ENCODE measurements at places on chromosomes 13 and 19.
A peak's percentile ranks its signal among the peaks of the same experiment; 100 is the strongest.

DNA sequence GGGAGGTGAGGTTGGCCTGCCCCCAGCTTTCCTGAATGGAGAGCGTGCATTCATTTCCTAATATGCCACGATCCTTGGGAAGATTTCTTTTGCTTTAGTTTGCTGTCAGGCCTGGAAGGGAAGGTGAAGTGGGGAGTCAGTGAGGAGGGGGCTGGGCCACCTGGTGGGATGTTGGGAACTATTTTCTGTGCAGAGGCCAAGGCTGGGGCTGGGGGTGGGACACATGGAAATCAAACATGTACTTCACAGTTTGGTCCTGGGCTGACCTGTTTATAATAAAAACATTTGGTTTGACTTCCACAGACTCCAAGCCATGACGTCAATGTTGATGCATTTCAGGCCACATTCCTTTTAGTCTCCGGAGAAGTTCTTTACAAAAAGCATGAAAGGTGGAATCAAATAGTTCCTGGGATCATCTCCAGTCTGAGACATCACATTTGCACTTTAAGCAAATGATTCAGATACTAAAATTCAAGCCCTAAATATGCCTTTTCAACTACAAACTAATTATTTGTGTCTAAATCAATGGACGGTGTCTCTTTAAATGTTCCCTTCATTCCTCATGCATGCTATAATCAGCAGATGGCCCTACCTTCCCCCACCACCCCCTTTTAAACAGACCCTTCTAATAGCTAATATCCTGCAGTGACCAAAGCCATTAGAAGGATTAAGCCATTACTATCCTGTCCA, 41.5 kb upstream of the MEDAG start:
- DNase-seq: no peak

- peak; percentile 6 for DNase-seq
Observed at GRCh38 chr13:31046711-31047279, 114.3 kb downstream of the TEX26 start.

DNA sequence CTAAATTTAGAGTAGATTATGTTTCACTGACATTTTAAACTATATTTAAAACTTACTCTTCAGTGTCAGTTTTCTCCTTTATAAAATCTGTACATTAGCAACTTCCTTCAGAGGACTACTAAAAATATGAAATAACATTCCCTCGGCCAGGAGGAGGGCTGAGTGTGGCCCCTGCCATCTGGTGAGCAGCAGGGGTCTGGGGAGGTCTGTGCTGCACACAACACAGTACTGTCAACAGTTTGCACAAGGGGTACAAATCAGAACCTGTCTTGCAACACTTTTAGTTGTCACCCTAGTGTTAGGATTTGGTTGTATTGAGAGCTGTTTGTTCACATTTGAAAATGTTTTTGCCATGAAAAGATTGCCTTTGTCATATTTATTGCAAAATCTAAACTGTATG, 48.9 kb downstream of the TPP2 start:
- no peak for DNase-seq

GRCh38 chr19:6632002-6632621, 37.8 kb downstream of the TNFSF14 start:
- DNase-seq: peak; percentile 83

DNA sequence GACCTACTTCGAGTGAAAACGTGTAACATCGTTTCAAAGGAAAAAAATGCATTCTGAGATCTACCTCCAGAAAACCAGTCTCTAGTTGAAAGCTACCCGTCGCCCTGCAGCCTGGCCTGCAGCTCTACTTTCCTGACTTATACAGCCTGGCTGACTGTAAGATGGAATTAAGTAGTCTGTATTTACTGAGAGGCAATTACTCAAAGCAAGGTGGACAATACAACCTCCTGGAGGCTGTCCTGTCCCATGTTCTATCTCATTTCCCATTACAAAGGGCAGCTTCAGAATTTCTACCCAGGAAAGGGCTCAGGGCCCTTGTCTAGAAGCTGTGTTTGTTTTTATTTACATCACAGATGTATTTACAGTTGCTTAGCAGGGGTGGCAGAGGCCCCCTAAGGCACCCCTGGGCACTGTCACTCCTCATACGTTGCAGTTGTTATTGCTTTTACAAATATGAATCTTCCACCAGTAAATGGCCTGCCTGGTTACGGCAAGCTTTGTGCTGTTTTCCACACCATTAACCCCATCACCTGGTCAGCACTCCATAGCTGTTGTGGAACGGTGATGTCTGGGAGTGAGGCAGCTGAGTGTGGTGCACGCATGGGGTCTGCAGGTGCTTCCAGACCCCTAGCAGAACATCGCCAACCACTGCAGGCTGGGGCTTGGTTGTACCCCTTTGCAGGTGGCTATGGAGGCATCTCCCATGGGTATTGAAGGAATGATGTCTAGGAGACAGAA, 46.3 kb upstream of the MTIF3 start:
- DNase-seq: no peak

- peak; percentile 92 for DNase-seq
Observed at GRCh38 chr19:55080121-55080967, 4.7 kb downstream of the EPS8L1 start.

GRCh38 chr13:39225860-39226259, 187.6 kb downstream of the NHLRC3 start:
- DNase-seq: no peak

DNA sequence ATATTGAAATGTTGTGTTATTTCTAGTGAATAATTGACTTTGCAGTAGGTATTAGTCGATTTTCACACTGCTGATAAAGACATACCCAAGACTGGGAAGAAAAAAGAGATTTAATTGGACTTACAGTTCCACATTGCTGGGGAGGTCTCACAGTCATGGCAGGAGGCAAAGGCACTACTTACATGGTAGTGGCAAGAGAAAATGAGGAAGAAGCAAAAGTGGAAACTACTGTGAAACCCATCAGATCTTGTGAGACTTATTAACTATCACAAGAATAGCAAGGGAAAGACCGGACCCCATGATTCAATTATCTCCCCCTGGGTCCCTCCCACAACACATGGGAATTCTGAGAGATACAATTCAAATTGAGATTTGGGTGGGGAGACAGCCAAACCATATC, 9.9 kb upstream of the C5AR2 start:
- peak; percentile 62 for DNase-seq

- peak; percentile 67 for DNase-seq
Observed at GRCh38 chr13:34555988-34556387, 386.1 kb upstream of the NBEA start.

DNA sequence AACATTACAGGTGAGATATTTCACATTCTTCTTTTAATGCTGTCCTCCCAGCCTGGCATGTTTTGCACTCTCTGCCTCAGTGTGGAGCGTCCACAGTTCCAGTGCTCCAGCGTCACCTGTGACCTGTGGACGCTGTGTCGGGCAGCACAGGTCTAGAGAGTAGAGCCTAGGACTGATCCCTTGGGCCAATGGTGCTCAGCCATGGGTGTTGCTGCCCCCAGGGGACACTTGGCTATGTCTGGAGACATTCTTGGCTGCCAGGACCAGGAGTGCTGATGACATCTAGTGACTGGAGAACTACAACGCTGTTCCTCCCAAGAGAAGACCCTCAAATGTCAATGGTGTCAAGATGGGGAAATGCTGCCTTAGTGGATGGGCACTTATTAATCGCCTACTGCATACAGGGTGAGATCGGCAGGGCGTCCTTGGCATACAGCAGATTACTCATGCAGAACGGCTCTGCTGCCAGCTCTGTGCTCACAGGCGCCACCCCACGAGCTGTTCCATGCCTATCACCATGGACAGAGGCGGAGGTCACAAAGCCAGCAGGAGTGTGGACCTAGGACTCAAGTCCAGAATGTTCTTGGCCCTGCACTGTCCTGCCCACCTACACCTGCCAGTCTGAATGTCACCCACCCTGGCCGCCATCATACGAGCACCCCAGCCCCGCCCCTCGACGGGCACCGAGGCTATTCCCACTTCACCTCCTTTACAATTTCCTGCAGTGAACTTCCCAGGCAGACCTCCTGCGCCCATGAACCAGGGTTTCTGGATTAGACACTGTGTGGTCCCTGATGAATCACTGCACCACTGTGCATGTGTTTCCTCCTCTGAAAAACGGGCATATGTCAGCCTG, 13.9 kb upstream of the MADCAM1 start:
- DNase-seq: peak; percentile 1

GRCh38 chr13:65985612-65986011, 1244.5 kb downstream of the PCDH9 start:
- no peak for DNase-seq

GRCh38 chr19:2726904-2727639, 5.9 kb upstream of the DIRAS1 start:
- no peak for DNase-seq

DNA sequence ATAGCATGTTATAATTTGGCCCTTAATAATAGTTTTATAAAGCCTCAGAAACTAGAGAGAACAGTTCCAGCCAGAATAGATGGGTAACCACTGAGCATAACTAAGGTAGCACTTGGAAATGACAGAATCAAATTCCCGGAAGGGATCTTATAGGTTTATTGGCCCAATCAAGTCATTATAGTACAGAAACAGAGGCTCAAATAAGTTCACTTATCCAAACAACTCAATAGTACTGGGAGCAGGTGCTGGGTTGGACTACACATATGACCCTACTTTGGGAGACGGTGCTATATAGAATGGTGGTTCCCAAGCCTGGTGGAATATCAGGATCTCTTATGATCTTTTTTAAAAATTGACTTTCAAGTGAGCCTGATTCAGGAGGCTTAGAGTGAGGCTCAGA, 32.7 kb upstream of the OLFM4 start:
- DNase-seq: no peak

DNA sequence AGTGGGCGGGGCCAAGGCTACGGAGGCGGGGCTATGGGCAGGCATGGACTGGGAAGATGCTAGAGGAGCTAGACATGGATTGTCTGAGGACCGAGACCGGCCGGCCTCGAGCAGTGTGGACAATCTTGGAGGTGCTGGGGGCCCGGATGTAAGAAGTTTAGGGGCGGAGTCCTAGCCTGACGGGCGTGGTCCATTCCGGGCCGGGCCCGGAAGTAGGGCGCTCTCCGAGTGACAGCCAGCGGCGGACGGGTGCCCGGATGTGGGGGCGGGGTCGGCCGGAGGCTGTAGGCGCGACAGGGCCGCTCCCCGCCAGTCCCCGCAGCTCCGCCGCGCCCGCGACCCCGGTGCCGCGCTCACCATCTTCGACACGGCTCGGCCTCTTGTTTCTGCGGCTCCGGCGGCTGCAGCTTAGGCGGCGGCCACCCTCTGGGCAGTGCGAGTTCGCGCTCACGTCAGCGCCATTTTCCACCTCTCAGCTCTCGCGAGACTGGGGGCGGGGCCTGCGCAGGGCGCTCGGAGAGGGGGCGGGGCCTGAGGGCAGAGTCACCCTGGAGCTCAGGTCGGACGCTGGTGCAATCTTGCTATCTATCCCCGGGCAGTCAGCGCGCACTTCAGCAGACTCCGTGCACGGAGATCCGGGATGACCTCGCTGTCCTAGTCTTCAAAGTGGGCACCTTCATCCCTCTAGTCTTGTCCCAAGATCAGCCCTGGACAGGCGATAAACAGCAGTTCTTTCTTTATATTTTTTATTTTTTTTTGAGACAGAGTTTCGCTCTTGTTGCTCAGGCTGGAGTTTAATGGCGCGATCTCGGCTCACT, at the start of gene ZNF414:
TSS of gene ZNF414 (minus strand) at position 481 of the 818 bp plus-strand sequence. CDS start at position 360, 121 bp downstream.
- DNase-seq: peak; percentile 100

DNA sequence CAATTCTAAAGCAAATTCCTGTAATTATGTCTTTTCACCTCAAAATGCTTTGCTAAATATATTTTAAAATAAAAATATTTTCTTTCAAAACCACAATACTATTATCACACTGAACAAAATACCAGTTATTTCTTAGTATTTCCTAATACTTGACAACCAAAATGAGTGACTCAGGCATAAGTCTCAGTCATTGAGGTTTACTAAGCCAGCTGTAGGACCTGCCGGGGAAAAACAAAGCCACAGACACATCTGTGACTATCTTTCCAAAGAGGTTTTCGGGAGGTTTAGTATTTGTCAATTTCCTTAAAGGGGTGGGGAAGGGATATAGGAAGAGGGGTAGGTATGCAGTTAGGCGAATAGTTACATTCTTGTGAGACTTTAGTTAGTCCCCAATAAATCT, 3.2 kb upstream of the ZNF235 start:
- DNase-seq: peak; percentile 29

- no peak for DNase-seq
Observed at GRCh38 chr19:57872450-57872849, 16.4 kb downstream of the ZNF814 start.

DNA sequence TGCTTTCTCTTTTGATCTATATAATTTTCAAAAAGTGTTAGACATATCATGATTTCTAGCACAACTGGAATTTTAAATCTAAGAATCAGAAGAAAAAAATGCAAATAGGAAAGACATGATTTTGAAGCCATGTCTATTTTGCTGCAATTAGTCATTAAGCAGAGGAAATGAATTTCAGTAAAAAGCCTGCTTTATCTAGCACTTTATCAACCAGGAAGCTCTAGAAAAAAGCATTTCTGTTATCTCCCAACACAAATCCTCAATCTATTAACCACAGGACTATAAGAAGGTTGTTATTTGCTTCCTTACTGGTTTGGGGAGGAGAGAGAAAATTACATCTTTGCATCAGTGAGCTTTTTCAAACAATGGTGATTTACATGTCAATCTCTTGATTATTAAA, 716.7 kb downstream of the DIAPH3 start:
- no peak for DNase-seq

DNA sequence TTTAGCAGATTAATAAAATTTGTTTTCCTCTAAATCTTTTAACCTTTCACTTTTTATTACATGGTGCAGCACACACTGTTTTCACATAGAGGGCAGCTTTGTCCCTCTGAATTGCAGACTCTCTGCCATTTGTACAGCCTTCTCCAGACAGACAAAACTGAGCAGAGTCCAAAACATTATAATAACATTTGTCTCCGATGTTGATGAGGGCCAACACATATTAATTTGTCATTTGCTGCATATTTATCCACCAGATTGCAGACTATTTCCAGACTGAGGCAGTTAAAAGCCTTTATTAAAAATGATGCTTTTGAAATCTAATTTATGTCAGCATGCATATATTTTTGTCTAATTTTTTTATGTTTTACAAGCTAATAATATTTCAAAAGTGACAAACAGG, 1251.9 kb upstream of the SLC10A2 start:
- DNase-seq: peak; percentile 42

GRCh38 chr13:97258801-97259200, 36.7 kb downstream of the MBNL2 start:
- no peak for DNase-seq

DNA sequence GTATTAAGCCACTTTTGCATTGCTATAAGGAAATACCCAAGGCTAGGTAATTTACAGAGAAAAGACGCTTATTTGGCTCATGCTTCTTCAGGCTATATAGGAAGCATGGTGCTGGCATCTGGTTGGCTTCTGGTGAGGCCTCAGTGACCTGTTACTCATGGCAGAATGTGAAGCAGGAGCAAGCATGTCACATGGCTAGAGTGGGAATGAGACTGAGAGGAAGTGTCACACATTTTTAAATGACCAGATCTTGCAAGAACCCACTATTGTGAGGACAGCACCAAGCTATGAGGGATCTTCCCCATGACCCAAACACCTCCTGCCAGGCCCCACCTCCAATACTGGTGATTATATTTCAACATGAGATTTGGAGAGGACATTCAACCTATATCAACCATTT, 25.7 kb upstream of the IGFL4 start:
- no peak for DNase-seq

DNA sequence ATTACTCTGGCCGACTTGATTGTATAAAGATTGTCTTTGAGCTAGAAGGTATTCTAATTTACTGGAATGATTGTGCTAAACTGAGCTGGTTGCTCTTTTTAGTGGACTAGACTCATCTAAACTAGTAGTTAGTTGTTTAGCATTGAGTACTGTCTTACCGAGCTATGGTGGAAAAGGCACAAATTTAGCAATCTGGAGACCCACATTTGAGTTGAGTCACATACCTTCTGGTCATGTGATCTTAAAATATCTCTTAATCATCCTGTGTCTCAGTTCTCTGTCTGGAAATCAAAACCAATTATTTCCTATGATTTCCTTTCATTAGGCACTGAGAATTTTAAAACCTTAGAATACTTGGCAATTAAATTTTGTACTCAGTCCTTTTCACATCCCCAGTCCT, 349.5 kb downstream of the IRS2 start:
- no peak for DNase-seq
